Activated gamma-delta T cell treated with anti-CD3 and anti-CD28 coated beads, Interleukin-2, amount 50 U/mL, for 16 hours (primary cell): ENCODE measurements at places on chromosomes 11 and 22.

GRCh38 chr11:12199231-12199948 is 89.0 kb downstream of the MICAL2 start:
- no peak for DNase-seq

GRCh38 chr22:49966774-49967705 is 6.5 kb downstream of the PIM3 start:
- DNase-seq = no peak

DNA sequence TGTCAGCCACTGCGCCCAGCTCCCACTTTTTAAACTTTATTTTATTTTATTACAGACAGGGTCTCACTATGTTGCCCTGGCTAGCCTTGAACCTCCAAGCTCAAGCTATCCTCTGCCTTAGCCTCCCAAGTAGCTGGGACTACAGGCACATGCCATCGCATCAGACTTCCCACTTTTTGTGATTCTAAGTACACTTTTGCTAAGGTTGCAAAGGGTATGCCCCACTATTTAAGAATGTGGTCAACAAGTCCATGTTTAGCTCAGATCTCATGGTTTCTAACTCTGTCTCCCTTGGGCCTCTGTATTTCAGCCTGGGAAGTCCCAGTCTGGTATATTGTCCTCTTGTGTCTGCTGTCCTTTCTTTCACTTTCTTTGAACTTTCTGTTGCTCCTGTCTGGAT is 35.3 kb downstream of the EXPH5 start:
- no peak for DNase-seq

- no peak for DNase-seq
Measured at GRCh38 chr22:49958931-49959781, 1.4 kb upstream of the PIM3 start.

GRCh38 chr22:49444781-49445180 is 382.9 kb downstream of the BRD1 start:
- no peak for DNase-seq

GRCh38 chr11:83140691-83141455 is 16.1 kb upstream of the PCF11 start:
- no peak for DNase-seq

DNA sequence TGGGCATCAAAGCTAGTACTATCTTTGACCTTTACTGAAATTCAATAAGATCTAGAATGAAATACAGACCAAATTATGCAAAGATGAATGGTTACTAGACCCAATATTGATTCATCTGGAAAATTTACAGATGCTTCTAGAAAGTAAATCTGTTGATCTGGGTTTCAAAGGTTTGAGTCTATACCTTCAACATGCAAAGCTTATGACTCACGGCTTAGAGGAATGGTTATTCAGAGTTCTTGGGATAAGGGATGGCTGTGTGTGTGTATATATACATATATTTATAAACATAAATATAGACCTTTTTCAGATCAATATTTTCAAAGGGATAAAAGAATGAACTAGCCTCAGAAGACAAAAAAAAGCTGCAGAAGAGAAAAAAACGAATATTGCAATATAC is 1.3 kb downstream of the SPTY2D1 start:
- DNase-seq = no peak

DNA sequence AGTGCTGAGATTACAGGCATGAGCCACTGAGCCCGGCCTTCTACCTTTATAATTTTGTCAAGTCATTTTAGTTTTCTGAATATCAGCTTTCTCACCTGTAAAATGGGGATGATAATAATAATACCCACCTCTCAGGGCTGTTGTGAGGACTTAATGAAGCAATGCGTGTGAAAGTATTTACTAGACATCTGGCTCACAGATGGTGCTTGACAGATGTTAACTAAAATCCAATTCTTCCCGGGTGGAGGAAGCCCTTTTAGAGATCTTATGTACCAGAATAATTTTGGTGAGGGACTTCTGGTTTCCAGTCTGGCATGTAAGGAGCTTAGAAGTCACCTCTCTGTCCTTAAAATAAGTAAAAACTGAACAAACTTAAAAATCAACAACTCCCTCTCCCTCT is 43.7 kb upstream of the NUP160 start:
- no peak for DNase-seq

DNA sequence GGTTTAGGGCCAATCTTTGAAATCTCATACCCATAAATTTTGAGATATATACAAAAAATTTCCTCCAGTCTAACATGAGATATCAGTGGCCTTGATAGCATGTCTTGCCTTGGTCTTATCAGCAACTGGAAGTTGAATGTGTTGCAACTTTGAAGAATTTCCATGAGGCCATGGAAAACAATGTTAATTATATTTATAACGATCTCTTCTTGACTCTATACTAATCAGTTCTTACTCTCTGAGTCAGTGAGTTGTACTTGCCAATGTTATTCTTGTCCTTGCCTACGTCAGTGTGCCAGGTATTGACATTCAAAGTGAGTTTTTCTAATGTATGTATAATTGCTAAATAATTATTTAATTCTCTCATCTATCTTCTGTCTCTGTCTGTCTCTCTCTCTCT is 535.1 kb downstream of the KCNA4 start:
- DNase-seq = no peak

DNA sequence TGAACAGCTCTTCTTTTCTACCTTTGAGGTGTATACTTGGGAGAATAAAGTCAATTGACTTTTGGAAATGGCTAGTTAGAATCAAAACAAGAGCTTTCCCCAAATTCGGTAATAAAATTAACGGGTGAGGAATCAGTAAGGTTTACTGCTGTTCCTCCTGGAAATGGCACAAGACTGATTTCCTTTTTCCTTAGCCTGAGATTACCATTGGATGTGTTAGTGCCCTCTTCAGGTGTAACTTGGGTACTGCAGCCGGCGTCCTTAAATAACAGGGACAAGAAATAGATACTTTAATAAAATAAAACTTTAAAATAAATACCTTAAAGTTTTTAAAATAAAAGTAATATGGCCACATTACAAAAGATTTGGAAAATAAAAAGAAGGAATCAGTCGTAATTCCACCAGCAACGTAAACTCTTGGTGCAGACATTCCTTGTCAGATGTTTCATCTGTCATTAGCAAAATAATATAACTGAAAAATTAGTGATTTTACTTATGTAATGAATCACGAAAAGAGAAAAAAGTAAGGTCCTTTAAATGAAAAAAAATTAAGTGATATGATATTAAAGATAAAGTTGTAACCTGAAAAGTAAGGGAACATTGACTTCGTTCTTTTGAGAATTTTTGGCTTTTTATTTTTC is 29.7 kb downstream of the ZFTA start:
- peak; percentile 51 for DNase-seq

- no peak for DNase-seq
Measured at GRCh38 chr11:118679483-118679882, at the start of gene TREH. TSS of gene TREH (minus strand) at chr11:118679650. CDS start at chr11:118679627, 23 bp downstream.

DNA sequence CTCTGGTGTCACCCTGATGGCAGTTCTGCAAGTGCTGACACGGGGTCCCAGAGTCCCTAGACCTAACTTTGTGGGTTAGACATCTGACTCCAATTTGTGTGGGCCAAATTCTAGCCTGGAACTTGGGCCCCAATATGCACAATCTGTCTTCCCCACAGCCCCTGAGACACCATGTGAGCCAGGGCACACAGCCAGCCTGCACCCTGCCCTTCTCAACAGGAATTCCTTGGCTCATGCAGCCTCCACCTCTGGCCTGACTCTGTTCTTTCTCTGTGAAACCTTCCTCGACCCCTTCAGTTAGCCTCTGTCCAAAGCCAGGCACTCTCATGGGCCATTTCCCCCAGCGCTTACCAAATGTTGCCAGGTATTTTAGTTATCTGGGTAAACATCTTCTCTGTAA is 59.1 kb upstream of the POU2AF1 start:
- no peak for DNase-seq

DNA sequence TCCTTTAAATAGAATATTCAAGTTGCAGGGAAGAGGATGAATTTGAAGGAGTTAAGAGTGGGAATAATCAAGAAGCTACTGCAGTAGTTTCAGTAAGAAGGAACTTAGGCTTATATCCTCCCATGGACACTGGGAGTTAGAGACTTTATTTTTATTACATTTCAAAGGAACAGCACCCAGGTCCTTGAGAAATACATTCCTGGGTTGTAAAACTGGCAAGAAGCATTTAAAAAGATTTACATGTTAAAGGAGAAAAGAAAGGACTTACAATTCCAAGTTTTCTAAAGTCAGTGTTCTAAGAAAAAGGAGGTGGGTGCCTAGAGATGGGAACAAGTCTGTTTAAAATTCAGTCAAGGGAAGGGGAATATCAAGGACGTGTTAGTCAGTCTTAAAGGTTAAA is 306.9 kb downstream of the JRKL start:
- no peak for DNase-seq

DNA sequence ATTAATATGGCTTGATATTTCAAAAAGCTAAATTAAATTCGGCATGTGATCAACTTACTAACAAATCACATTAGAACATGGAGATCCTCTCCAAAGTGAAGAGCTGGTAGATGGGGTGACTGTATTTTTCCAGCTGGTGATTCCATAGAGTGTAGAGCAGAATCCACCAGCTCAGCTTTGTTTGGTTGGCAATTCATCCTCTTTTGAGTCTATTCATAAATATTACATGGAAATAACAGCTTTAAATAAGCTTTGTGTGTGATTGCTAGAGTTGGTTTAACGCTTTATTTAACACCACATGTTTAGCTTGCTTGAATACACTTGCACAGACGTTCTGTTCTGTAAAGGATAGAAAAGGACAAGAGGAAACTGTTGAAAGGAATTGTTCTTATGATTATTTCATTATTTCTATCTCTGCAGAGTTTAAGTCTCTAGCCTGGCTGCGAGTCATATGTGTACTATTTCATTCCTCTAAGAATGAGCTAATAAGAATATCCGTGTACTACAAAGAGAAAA is 738.3 kb upstream of the KIRREL3 start:
- DNase-seq = no peak

DNA sequence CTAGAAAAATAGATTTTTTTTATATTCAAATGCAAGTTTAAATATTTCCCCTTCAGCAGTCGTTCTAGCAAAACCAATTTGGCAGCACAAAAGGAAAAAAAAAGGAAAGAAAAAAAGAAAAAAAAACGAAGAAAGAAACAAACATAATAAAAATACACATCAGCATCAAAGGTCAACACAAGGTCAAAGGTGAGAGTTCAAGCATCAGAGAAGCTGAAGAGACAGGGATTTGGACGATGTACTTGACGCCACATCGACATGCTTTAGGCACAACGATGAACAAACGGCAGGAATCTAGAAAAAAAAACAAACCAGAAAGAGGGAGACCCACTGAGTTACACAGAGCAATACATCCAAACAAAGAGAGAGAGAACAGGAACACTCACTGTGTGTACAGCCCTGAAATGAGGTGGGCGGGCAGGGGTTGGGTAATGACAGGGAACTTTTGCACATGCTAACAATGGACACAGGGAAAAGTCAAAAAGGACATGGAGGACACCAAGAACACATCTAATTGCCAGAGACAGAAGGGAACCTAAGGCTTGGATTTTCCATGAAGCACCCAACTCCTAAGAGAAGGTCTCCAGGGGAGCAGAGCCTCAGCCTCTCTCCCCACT is 19.8 kb upstream of the RAPSN start:
- no peak for DNase-seq

DNA sequence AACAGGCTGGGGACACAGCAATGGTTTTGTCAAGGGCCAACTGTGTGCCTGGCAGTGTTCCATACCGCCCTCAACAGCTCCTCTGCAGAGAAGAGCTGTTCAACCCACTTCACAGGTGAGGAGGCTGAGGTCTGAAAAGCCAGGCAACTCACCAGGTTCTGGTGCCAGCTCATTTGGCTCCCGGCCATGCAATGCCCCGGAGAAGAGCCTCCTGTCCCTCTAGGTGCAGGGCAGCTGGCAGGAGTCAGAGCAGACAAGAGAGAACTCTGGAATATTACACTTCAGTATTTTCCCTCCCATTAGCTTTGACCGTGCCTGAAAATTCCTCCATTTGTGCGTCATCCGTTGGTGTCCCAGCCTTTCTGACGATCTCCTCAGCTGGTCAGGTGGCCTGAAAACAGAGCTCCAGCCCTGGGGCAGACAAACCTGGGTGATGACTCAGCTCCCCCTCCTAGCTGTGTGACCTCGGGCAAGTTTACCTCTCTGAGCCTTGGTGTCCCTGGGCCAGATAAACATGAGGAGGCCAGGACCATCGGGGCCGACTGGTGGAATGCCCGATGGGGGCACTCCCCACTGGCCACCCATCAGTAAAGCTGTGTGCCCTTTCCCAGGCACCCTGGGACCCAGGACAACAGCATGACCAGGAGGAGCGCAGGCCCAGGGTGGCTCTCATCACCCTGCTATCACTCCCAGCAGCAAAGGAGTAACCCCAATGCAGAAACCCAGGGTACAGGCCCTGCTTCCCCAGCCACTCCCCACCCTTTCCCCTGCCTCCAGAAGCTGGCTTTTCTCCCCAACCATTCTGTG is 9.6 kb upstream of the C1QTNF6 start:
- DNase-seq = no peak

DNA sequence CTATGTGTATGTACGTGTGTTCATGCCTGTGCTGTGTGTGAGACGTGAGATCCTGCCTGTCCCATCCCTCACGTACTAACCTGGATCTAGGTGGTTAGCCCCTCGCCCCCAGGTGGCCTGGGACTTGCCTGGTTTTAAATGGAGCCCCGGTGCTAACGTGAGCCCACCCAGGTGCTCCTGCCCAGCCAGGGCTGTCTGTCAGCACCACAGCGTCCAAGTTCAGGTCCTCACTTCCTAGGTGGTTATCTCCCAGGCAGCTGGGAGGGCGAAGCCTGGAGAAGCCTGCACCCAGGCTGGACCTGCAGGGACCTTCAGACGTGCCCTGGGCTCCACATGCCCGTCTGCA is 86.0 kb downstream of the KCNQ1 start:
- DNase-seq = no peak

GRCh38 chr11:66015936-66016792 is 4.4 kb downstream of the CST6 start:
- no peak for DNase-seq

GRCh38 chr11:115349335-115350017 is 154.7 kb downstream of the CADM1 start:
- no peak for DNase-seq

- no peak for DNase-seq
Measured at GRCh38 chr11:117441146-117441975, 113.7 kb downstream of the CEP164 start.

- no peak for DNase-seq
Measured at GRCh38 chr11:64559351-64560138, 31.5 kb upstream of the SLC22A12 start.

- no peak for DNase-seq
Measured at GRCh38 chr11:86885311-86885710, 69.9 kb downstream of the FZD4 start.
